Breast epithelium (tissue), 4 donors: ENCODE measurements at places on chromosomes 16 and 17. TPM values are rescaled to one million over a fixed set of nuclear protein-coding genes. Genes with fewer than 3 reads are reported as not detected.

DNA sequence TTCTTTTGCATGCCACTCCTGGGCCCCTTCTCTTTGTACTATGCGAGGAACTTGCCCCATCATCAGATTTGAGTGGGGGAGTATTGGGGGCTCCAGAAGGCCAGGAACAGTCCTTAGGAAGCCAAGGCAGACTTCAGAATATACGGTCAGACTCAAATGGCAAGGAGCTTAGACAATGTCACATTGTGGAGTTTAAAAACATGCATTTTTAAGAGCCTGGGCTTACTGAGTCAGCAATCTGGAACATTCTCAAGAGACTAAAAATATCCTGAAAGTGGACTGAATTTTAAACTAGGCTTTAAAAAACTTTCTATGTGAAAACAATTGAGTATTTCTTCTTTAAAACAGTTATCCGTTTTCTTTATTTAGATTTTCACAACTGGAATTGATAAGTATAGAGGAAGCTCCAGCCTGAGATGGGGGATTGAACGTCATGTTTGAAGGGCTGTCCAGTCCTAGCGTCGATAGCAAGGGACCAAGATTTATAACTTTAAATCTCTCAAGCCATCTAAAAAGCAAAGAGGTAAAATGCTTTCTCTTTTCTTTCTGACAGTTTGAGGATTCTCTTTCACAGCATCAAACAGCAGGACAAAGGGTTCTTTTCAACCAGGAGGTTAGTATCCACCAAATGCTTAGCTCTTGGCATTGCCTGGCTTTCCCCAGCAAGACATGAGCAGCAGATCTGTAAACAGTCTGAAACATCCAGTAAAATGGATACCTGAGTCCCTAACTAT is 45.8 kb upstream of the CDRT4 start:
- H3K4me3 ChIP-seq, result no peak overlapping the region
- peak overlapping the region; percentile 58 for H3K27ac ChIP-seq
- H3K4me1 ChIP-seq, result no peaks in the 10 kb centered on the region
- DNase-seq, result no peak

DNA sequence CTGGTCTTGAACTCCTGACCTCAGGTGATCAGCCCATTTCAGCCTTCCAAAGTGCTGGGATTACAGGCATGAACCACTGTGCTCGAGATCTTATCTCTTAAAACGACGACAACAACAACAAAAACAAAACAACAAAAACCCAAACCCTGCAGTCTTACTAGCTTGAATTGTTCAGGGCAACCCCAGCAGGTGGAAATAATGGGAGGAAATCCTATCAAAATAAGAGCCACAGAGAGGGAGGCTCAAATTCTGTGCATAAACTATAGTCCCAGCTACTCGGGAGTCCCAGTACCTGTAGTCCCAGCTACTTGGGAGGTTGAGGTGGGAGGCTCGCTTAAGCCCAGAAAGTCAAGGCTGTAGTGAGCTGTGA is 16.5 kb upstream of the ATP6V0A1 start:
- H3K27me3 ChIP-seq, result no peaks in the 10 kb centered on the region
- H3K4me3 ChIP-seq, result no peak overlapping the region
- H3K36me3 ChIP-seq, result no peaks in the 10 kb centered on the region
- no peaks in the 10 kb centered on the region for H3K4me1 ChIP-seq

- no peaks in the 10 kb centered on the region for H3K4me1 ChIP-seq
- no peaks in the 10 kb centered on the region for H3K36me3 ChIP-seq
- H3K27ac ChIP-seq, result no peak overlapping the region
- H3K27me3 ChIP-seq, result no peaks in the 10 kb centered on the region
- DNase-seq, result no peak
Measured at GRCh38 chr17:78448356-78448993, 70.0 kb downstream of the PGS1 start.

DNA sequence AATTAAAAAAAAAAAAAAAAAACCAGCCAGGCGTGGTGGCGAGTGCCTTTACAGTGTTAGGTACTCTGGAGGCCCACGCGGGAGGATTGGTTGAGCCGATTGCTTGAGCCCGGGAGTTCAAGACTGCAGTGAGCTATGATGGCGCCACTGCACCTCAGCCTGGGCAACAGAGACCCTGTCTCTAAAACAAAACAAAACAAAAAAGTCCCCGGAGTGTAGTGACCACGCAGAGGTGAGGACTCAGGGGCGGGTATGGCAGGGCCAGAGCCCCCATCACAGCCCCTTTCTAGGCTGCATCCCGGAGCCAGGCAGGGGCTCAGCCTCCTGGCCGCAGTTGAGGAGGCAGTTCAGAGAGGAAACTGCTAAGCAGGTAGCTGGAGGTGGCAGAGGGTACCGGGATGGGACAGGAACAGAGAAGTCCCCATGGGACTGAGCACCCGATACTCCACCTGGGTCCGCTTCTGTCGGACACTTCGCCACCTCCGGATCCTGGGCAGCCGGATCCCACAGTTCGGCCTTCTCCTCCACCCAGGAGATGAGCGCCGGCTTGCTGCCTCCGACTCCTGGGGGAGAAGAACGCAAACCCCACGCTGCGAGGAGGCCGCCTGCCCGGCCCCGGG is 800 bp downstream of the ZNF747 start:
- peak overlapping the region; percentile 99 for H3K27ac ChIP-seq
- peaks cover 5% of the 10 kb centered on the region for H3K36me3 ChIP-seq
- no peak for DNase-seq

GRCh38 chr17:49490276-49490675 is 4.8 kb upstream of the NGFR start:
- no peak overlapping the region for H3K4me3 ChIP-seq
- H3K36me3 ChIP-seq, result no peaks in the 10 kb centered on the region
- H3K27ac ChIP-seq, result no peak overlapping the region
- H3K27me3 ChIP-seq, result no peaks in the 10 kb centered on the region

DNA sequence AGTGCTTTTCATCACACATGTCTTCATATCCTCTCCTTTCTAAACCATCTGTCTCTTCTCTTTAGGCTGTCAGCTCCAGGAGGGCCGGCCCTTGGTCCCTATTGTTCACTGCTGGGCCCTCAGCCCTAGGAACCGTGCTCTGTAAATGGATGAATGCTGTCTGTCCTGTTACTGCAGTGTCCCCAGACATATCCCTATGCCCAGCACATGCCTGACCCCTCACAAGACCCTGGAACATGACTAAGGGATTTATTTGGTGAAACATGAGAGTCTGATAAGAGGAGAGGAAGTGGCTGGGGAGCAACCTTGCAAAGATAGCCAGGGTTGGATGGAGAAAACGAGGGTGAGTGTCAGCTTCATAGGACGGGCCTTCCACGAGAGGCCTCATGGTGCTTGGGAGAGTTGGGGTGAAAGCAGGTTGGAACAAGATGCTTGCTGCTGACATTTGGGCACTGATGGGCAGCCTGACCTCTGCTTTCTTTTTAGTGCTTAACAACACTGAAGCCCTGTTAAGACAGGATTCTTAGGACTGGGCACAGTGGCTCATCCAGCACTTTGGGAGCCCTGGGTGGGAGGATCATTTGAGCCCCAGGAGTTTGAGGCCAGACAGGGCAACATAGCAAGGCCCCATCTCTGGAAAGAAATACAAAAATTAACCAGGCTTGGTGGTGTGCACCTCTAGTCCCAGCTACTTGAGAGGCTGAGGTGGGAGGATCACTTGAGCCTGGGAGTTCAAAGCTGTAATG is 39.0 kb downstream of the ABCC1 start:
- H3K4me1 ChIP-seq, result no peaks in the 10 kb centered on the region
- no peaks in the 10 kb centered on the region for H3K36me3 ChIP-seq
- DNase-seq, result no peak
- no peaks in the 10 kb centered on the region for H3K27me3 ChIP-seq
- H3K4me3 ChIP-seq, result no peak overlapping the region

DNA sequence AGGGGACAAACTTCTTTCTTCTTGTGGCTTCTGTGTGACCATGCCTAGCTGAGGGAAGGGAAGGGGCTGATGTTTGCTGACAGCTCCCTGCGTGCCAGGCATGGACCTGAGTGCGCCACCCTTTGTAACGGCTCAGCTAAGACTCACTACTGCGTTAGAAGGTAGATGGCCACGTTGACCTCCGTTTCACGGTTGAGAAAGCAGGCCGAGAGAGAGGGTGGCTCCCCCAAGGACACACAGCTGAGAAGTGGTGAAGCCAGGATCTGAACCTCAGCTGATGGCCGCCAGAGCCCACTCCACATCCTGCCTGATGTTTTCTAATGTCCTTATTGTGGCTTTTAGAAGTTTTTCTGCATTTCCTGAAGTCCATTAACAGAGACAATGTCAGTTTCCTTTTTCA is 45.1 kb downstream of the RGS9 start:
- H3K27ac ChIP-seq, result no peak overlapping the region
- DNase-seq, result no peak
- no peaks in the 10 kb centered on the region for H3K27me3 ChIP-seq

DNA sequence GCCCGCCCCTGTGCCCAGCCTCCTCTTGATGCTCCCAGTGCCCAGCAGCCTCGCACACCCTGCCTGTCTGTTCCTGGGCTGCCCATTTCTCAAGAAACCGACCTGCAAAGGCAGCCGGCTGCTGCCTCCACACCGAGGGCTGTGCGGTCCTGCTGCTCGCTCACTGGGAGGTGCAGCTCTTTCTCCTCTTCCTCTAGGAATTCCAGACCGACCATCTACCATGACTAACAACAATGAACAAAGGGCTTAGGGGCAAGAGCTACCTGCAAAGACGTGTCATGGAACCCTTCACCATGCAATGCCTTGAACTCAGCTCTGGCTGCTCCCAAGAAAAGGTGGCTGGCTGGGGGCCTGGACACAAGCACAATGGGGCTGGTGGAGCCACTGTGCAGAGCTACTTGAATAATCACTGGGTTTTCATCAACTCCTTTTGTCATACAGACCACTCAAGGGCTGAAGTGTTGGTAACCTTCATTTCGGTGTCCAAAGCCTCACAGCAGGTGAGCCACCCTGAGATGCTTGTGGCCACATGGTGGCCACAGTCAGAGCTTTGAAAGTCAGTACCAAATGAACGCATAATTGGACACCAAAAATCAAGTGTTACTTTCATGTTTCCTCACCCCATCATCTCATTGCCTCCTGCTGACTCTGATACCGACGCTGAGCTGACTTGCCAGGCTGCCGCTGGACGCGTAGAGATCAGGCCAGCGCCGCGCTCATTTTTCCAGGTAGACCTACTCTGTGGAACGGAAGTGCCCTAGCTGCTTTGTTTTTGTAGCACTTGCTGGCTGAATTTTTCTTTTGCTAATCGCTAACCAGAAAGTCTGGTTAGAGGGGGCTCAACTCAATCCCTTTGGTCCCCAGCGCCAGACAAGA is 19.8 kb downstream of the CYB561 start:
- no peak overlapping the region for H3K4me3 ChIP-seq
- H3K27ac ChIP-seq, result no peak overlapping the region
- no peaks in the 10 kb centered on the region for H3K27me3 ChIP-seq
- no peaks in the 10 kb centered on the region for H3K4me1 ChIP-seq
- no peaks in the 10 kb centered on the region for H3K36me3 ChIP-seq
- DNase-seq, result no peak

DNA sequence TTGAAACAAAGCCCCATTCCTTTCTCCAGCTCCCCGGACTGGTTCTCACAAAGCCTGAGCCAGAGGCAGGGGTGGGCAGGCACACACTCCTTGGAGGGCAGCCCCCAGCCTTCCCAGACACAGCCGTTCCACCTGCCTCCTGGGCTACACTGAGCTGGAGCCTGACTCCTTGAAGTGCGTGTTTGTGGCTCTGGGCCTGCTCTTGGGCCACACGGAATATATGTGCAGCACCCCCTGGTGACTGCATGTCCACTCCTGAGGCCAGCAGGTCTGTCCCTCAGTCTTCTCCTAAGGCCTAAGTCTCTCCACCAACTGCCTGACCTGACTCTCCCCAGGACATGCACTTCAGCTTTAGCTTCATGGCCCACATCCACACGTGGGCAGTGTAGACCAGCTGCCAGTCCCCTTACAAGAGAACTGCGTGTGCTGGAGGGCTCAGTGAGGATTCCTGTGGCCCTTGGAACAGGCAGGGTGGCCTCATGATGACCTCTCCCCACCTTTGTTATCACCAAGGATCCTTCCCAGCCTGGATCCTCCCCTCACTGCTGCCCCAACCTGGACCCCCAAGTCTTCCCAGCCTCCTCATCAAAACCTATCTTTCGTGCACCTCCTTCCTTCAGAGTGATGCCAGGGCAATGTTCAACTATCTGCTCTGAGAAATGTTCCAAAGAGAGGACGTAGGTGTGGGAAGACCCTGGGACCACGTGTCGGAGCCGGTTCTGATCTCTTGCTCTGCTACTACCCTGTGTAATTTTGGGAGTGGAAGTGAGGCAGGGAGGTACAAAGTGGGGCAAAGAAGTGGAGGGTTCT is 12.4 kb upstream of the SLC6A2 start:
- no peaks in the 10 kb centered on the region for H3K27me3 ChIP-seq
- no peaks in the 10 kb centered on the region for H3K4me1 ChIP-seq
- H3K4me3 ChIP-seq, result no peak overlapping the region
- no peaks in the 10 kb centered on the region for H3K36me3 ChIP-seq
- no peak overlapping the region for H3K27ac ChIP-seq

DNA sequence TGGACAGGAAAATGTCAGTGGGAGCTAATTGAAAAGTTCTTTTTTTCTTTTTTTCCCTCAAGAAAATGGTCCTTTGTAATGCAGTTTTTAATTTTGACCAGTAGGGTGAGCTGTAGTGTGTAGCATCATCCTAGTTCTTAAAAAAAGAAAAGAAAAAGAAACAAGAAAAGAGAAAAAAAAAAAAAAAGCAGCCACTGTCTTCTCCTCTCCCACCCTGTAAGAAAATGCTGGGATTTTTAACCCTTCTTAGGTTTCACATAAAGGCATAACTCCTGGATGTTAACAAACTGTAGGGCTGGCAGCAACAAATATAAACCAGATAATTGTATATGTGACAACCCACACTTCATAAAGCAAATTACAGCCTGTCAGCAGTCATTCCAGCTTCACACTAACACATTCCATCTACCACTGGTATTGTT is 78.1 kb downstream of the SKAP1 start:
- no peaks in the 10 kb centered on the region for H3K36me3 ChIP-seq
- no peak overlapping the region for H3K4me3 ChIP-seq
- H3K27me3 ChIP-seq, result peaks cover 8% of the 10 kb centered on the region
- H3K27ac ChIP-seq, result no peak overlapping the region
- DNase-seq, result no peak

- H3K27me3 ChIP-seq, result no peaks in the 10 kb centered on the region
- peak overlapping the region; percentile 28 for H3K27ac ChIP-seq
- H3K4me3 ChIP-seq, result no peak overlapping the region
- no peaks in the 10 kb centered on the region for H3K36me3 ChIP-seq
Measured at GRCh38 chr16:56997931-56998330, 8.6 kb downstream of the NLRC5 start.

DNA sequence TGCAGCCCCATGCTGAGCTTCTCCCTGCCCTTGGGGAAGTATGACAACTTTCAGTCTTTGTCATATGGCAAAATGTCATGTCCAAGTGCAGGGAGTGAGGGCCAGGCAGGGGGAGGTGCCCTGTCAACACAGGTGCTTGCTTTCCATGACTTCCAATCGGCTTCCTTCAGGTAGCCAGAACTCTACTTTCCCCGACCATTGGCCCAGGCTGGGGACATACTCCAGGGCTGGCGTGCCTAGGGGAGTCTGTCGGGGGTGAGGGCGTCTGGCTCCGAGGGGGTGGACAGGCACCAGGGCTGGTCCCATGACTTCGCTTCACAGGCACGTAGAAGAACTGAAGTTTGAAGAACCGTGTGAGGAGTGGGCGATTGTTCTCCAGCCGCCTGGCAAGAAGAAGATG is 19.8 kb upstream of the PIK3R6 start:
- no peaks in the 10 kb centered on the region for H3K27me3 ChIP-seq
- no peak overlapping the region for H3K4me3 ChIP-seq
- no peaks in the 10 kb centered on the region for H3K36me3 ChIP-seq
- no peak overlapping the region for H3K27ac ChIP-seq
- no peak for DNase-seq

The SDR42E2 gene
- not detected for total RNA-seq

The PLA2G10 gene
- total RNA-seq, result not detected

The HOXB2 gene
- 36.4 TPM for total RNA-seq

The PIK3R6 gene
- 2.5 TPM for total RNA-seq

The ANKFN1 gene
- 5.6 TPM for total RNA-seq

The NGFR gene
- 17.7 TPM for total RNA-seq

The PLLP gene
- total RNA-seq, result 7.9 TPM

The CUEDC1 gene
- total RNA-seq, result 13.0 TPM

The TEX14 gene
- 0.33 TPM for total RNA-seq

The TRPV3 gene
- total RNA-seq, result 1.1 TPM

The PROCA1 gene
- total RNA-seq, result 1.6 TPM
